ENCODE measurements at places on chromosomes 16 and 17.

- peak; percentile 68 for DNase-seq
Measured at GRCh38 chr17:8117980-8118768, at the start of gene ALOXE3. TSS of gene ALOXE3 (minus strand) at chr17:8118514. CDS start at chr17:8117990, 524 bp downstream.

DNA sequence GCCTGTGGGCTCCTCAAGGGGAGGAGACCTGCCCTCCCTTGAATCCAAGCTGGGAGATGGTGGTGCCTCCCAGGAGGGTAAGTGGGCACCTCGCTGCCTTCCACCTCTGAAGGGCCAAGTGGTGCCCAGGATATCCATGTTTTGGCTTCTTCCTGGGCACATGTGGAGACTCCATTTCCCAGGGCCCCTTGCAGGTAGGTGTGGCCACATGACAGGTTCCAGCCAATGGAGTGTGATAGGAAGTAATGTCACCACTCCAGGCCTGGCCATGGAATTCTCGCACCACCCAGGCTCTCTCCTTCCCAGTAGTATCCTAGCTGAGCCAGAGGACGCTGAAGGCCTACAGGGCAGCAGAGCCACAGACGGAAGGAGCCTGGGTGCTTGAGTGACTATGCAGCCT is 17.6 kb upstream of the PEMT start:
- no peak for DNase-seq

- DNase-seq, result no peak
Measured at GRCh38 chr17:35809855-35810461, 674 bp downstream of the TAF15 start.

GRCh38 chr16:81738783-81739496 is 40.2 kb upstream of the PLCG2 start:
- DNase-seq, result no peak

GRCh38 chr16:78127130-78127529 is 27.7 kb downstream of the WWOX start:
- DNase-seq, result no peak

DNA sequence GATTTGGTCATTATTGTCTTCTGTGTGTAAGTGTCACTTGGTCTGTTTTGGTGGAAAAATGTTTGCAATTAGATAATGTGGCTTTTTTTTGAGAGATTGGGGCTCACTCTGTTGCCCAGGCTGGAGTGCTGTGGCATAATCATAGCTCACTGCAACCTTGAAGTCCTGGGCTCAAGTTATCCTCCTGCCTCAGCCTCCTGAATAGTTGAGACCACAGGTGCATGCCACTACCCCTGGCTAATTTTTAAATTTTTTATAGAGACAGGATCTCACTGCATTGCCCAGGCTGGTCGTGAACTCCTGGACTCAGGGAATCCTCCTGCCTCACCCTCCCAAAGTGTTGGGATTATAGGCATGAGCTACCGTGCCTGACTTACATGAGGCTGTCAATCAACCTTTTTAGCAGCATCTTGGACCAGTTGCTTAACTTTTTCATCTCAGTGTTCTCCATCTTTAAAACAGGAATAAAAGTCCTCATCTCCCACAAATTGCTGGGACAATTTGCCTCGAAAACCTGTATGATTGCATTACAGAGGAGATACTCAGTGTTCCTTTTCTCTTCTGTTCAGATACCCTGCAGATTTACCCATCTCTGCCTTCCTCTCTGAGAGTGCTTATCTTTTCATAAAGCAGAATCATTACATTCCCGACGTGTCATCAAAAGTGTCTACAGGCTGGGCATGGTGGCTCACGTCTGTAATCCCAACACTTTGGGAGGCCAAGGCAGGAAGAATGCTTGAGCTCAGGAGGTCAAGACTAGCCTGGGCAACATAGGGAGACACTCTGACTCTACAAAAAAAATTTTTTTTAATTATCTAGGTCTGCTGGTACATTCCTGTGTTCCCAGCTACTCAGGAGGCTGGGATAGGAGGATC is 19.1 kb downstream of the ACSF2 start:
- no peak for DNase-seq

- DNase-seq, result no peak
Measured at GRCh38 chr16:1027501-1027815, 45.1 kb upstream of the SSTR5 start.

DNA sequence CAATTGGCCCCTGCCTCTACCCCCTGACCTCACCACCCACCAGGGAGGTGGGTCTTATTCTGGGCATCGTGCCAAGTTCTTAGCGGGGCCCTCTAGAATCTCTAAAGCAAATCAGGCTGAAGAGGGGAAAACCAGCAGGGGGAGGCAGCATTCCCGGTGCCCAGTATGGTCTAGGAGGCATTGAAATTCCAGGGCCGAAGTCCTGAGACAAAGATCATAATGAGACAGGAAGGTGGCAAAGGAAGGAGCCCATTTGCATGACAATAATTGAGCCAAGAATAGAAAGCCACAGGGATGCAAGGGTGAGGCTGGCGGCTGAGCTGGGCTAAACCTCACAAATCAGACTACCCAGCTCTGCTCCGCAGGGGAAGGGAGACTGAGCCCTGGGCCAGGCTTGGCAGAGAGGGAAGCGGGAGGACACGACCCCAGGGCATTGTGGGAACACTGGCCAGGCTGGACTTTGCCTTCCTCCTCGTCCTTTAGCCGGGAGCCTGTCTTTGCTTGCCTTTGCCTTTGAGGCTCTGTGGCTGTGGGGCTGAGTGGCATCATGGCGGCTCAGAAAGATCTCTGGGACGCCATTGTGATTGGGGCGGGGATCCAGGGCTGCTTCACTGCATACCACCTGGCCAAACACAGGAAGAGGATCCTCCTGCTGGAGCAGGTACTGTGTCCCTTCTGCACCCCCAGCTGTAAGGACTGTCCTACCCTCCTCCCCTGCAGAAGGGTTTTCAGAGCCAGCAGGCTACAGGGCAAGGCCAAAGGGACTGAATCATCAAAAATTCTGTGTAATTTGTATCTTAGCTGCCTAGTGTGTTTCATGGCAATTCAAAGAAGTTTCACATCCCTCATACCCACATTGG is at the start of gene PIPOX:
Gene PIPOX, plus strand, starts transcription at position 463 of the 860 bp plus-strand sequence. Its CDS starts 85 bp downstream, at position 548.
- DNase-seq, result peak; percentile 67

DNA sequence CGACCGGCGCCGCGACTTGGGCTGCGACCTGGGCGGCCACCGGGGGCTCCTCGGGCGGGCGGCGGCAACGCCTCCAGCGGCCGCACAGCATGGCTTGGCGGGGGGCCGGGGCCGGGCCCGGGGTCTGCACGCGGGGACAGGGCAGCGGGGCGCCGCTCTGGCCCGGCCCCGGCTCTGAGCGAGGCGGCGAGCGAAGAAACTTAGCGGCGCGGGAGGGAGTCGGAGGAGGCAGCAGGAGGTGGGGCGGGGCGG is at the start of gene PLCD3:
Gene PLCD3, minus strand, starts transcription at position 196 of the 252 bp plus-strand sequence. Its CDS starts 105 bp downstream, at position 91.
- no peak for DNase-seq

DNA sequence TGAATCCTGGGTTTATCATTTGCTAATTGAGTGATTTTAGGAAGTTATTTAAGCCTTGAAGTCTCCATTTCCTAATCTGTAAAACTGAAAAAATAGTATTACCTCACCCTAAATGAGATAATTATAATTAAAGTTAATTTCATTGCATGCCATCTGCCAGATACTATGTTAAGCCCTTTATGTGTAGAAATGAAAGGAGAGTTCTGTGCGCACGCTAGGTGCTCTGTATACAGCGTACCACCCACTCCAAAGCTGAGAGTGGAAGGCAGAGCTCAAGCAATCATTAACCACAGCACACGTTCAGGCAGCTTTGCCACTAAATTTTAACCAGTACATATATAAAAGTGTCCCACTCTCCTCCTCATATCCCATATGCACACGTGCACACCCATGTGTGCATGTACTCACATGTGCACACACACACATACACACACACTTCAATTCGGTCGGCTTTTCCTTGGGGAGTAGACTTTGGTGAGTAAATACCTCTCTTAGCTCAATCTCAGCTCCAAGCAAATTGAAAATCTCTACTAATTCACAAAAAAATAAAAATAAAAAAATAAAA is 204.8 kb downstream of the GRIN2A start:
- no peak for DNase-seq

DNA sequence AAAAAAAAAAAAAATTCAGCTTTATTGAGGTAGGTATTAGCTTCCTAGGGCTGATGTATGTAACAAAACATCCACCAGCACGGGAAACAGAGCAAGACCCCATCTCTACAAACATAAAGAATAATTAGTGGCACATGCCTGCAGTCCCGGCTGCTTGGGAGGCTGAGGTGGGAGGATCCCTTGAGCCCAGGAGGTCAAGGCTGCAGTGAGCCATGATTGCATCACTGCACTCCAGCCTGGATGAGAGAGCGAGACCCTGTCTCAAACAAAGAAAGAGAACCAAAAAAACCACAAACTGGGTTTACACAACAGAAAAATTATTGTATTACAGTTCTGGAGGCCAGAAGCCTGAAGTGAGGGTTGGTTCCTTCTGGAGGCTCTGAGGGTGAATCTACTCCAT is 4.0 kb upstream of the MMP25 start:
- no peak for DNase-seq

DNA sequence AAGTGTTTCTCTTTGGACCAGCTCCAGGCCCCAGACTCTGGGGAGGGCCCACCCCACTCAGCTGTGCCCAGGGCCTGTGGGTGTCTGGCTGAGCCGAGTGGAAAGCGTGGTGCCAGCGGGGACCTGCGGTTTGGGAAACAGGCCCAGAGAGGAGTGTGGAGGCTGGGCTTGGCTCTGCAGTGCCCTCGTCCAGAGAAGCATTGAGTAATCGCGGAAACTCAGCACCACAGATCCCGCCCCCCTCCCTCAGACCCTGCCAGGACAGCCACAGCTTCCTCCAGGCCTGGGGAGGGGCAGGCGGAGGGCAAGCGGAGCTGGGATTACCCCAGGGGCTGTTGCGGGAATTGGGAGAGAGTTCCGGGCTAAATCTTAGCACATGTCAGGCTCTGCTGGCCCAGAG is 14.6 kb upstream of the PITPNA start:
- peak; percentile 78 for DNase-seq

GRCh38 chr16:55297910-55298479 is 26.0 kb upstream of the IRX6 start:
- peak; percentile 83 for DNase-seq

DNA sequence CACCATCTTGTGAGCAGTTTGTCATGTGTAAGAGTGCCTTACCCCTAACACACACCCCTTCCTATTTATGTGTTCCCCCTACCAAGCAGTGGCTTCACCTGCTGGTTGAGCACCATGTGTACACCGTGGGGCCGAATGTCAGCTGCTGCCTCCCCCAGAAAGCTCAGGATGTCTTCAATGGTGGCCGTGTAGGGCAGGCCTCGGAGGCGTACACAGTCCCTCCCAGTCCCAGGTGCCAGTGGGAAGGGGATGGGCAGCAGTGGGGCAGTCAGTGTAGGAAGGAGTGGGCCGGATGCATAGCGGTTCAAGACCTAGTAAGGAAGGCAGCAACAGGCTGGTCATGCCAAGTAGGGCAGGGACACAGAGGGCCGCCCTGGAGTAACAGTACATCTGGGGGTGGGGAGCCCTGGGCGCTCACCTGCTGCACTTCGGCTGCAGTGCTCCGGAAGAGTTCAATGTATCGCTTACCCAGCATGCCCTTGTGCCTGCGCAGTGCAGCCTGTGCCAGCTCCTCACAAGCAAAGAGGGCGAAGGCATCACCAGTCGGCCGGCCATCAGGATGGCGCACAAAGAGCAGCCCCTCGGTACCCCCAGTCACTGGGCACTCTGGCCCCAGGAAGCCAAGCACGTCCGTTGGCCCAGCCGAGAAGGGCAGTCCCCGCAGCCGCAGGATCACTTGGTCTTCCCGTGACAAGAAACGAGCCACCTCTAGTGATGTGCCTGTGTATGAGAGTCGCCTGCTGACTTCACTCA is 4.4 kb downstream of the ESRP2 start:
- no peak for DNase-seq

- DNase-seq, result no peak
Measured at GRCh38 chr17:44911133-44912001, 3.9 kb downstream of the GFAP start.

DNA sequence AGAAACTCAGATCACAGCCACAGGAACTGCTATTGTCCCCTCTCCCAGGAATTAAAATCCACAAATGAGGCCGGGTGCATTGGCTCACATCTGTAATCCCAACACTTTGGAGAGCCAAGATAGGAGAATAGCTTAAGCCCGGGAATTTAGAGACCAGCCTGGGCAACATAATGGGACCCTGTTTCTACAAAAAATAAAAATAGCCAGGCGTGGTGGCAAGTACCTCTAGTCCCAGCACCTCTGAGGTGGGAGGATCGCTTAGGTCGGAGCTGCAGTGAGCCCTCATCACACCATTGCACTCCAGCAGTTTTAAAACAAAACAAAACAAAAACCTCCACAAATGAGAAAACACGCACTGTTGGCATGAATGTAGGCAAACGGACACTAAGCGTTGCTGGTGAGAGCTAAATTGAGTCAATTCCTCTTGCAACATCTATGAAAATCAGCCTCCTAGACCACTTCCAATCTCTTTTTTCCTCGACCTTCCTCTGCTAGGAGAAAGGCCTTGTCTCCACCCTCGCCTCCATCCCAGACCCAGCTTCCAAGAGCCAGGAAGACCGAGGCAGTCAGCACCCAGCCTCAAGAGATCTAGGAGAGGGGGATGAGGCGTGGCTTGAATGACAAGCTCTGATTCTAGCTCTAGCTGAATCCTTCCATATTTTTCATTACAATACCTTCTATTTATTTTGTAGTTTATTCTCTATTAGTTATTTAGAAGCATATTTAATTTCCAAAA is 14.8 kb downstream of the TLE7 start:
- DNase-seq, result no peak

DNA sequence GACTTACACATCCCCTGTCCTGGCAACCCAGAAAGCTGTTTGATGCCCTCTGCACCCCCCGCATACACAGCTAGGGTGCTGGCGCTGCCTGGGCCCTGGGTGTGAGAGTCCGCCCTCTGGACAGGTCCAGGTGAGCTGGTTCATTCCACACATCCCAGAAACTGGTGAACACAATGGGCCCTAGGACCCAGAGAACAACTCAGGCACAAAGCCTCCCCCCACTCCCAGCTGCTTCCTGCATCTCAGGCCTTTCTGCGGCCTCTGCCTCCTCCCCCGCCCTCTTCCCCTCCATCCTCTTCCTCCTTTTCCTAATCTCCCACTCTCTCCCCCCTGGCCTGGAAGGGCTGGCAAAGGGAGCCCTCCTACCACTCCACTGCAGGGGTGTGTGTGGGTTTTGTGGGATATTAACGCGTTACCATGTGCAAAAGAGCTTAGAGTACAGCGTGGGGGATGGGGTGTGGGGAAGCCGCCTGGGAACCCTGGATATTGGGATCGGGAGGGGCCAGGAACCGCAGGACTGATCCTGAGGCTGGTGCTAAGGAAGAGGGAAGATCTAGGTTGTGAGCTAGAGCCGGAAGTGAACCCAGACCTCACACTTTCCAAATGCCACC is 1.6 kb upstream of the PPP1R9B start:
- peak; percentile 92 for DNase-seq

GRCh38 chr16:20768121-20768520 is 4.3 kb downstream of the ACSM3 start:
- no peak for DNase-seq

Measured in urothelium cell line (cell line).